ENCODE measurements at places on chromosomes 2 and 18.

GRCh38 chr18:30405038-30405437, 637.5 kb downstream of the DSC3 start:
- DNase-seq, result no peak

- DNase-seq, result no peak
Observed at GRCh38 chr2:57330447-57330846, 716.2 kb upstream of the VRK2 start.

DNA sequence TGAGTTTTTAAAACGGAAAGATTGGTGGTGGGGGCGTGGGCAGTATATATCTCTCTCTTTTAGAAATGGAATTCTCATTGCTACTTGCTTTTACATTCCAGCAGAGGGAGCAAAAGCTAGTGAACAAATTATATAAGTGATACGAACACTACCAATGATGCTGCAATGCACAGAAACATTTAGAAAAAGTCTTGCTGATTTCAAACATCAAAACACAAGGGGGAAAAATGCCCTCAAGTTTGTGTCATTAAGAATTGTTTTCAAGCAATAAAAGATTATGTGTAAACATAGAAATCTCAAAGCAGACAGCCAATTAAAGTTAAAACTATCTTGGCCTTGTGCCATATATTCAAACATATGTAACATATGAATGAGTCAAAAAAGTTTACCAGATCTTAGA, 296.3 kb upstream of the KCNJ3 start:
- no peak for DNase-seq

DNA sequence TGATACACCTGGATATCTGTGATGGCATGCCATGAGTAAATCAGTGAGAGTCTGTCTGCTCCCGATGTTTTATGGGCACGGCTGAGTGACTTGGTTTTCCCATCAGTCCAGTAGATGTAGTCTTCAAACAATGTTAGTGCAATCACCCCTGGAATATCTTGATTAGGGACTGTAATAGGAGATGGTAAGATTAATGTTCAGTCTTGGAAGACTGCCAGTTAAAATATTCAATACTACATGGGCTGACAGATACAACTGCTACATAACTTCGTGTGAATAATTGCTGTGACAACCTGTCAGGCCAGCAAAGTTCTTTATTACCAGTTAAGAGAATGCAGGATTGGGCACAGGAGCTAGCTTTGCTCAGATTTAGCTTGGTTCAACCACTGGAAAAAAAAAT, 1673.3 kb downstream of the LRP1B start:
- DNase-seq, result no peak

GRCh38 chr18:62420151-62420512, 95.0 kb downstream of the TNFRSF11A start:
- no peak for DNase-seq

GRCh38 chr2:155315768-155316167, 617.3 kb downstream of the KCNJ3 start:
- DNase-seq, result no peak

DNA sequence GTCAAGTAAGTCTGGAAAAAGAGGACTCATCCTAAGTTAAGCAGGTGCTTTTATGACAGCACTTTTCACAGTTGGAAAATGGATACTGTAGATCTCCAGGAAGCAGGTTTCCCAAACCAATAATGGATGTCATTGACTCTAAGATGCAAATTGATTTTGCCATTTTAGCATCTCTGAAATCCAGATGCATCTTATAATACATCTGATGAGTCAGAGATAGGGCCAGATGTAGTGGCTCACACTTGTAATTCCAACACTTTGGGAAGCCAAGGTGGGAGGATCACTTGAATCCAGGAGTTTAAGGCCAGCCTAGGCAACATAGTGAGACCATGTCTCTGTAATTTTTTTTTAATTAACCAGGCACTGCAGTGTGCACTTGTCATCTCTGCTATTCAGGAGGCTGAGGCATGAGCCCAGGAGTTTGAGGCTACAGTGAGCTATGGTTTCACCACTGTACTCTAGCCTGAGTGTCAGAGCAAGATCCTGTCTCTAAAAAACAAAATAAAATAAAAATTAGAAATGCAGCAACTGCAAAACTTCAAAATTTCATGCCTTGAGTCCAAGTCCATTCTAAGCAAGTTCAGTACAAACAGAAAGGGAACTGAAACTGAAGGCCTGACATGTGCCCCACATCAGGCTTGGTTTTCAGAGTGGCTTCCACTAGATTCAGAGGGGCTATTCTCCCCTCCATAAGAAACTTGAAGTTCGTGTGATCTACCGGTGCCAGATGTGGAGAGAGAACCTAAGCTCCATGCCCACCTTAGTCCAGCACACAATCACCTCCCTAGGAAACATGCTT, 267.8 kb upstream of the NCKAP5 start:
- no peak for DNase-seq
